Kidney (tissue), 22 donors: ENCODE measurements at places on chromosomes 6 and 20.

DNA sequence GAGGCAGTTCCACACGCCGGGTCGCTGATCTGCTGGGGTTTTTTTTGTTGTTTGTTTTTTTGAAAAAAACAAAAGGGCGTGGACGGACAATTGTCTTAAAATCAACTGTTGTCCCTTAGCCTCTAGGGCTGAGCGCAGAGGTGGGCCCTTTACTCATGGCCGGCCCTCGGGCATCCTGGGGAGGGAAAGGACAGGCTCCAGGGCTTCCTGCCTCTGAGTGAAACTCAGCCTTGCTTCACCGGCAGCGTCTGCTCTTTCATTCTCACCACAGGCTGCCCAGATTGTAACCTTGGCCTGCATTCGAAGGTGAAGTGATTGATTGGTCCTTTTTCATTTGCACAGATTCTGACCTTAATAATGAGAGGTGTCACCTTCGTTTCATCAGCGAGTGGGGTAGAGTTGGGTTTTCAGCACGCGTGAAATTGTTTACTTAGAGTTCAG, 797 bp downstream of the SMIM13 start:
- DNase-seq, result peak; percentile 52

GRCh38 chr20:35583636-35584560, 31.7 kb upstream of the SPAG4 start:
- no peak for DNase-seq

DNA sequence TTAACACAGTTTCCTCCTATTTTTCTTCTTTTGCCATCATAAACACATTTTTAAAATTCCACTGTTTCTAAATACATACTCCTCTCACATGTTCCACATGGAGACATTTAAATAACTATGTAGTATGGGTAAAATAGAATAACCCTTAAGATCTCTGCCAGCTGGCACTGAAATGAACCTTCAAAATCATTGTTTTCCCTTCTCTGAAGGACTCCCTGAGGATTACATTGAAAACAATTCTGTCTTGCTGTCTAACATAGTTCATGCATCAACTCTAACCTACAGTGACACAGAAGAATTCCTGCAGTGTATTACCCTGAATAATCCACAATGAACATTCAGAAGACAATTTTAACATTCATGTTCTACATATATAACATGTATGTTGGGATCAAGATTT, 1361.8 kb upstream of the CITED2 start:
- no peak for DNase-seq

DNA sequence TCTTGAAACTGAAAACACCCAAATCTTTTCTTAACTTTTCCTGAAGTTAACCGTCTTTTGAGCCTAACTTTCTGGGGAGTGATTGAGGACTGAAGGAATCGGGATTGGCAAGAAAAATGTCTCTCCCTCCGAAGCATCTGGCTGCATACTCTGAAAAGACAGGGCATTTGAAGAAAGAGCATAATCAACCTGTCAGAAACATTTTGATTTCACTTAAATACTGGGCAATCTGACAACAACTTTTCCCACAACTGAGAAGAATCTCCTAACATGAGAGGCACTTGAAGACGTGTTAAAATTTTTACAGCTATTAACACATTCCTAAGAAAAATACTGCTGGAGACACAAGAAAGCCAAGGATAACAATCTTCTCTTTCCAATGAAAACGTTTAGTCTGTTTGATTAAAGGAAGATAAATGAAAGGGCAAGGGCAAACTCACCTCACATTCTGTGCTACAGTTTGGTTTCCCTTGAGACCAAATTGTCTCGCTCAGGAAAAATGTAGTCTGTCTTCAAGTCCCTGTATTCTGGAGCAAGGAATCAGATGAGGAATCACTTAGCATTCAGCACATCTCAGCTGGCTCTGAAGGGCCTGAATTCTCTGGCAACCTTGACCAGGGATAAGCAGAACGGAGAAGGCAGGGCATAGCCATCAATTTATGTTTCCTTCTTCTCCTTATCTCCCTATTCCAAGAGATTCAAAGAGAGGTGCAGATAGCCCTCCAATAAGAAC, 76.1 kb downstream of the TBX18 start:
- DNase-seq, result peak; percentile 9

DNA sequence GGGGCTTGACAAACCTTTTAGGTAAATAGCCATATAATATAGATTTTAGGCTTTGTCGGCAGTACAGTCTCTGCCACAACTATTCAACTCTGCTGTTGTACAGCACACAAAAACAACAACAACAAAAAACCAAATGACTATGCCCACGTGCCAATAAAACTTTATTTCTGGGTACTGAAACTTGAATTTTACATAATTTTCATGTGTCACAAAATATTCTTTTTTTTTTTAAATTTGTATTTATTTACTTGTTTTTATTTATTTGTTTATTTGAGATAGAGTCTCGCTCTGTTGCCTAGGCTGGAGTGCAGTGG, 34.8 kb upstream of the B4GALT5 start:
- DNase-seq, result no peak

DNA sequence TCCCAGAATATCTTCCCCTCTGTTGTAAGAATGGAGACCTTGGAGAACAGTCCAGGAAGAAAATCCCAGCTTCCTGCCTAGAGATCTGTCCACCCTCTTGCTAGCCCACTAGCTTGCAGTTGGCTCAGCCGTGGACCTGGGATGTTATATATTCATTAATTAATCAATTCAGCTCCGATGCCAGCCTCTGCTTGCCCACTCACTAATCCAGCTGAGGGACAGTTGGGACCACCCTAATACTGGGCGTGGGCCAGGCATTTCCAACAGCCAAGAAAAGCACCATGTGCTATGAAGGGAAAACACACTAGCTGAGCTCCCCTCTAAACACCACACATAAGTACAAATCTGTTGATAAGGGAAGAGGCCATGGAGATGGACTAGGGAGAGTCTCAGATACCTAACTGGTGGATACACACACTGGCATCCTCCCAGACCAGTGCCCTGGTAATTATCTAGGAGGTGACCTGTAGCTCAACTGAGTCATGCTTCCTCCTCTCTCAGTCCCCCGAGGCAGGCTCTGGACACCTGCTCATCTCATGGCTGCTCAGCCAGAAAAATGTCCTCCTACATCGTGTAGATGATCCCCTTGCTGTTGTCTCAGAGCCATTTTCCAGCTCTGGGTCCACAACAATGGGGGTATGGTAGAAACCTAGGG, 78.9 kb downstream of the ANKRD60 start:
- DNase-seq, result peak; percentile 8

- DNase-seq, result no peak
Observed at GRCh38 chr6:46850792-46851191, 57.6 kb downstream of the MEP1A start.

DNA sequence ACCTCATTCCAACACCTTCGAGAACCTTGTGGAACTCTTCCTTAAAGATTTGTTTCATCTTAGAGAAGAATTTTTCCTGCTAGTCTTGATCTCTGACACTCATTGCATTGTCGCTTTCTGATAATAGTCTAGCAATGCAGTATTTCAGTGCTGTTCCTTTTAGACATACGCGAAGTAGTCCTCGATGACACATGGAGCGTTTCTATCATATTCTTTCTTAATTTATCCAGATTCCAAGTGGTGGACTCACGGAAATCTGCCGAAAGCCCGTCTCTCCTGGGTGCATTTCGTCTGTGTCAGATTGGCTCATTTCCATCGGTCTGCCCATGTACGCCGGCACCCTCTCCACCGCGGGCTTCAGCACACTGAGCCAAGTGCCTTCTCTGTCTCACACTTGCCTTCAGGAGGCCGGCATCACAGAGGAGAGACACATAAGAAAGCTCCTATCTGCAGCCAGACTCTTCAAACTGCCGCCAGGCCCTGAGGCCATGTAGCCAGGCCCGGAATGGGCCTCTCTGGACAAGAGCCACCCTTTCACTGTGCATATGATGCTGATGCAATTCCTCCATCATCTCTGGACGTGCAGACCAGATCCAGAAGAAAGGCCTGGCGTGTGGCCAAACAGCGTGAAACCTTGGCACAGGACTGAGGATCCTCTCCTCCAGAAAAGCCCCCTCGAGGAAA, 198.6 kb upstream of the UST start:
- DNase-seq, result no peak

DNA sequence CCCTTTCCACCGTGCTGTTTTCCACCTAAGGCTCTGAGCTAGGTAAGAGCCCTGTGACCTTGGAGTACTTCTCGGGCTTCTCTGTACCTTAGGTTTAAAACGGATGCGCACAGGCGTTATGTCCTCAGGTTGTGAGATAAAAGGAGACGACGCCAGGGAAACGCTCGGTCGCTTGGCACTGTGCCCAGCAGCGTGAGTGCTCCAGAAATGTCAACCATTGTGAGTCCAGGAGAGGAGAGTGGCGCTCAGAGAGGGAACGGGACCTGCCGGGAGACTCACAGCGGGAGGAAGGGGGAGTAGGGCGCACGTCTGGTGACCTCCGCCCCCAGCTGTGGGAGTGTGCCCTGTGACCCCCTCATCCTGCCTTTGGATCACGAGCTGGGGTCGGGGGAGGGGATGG, 33.8 kb upstream of the SCRT2 start:
- peak; percentile 32 for DNase-seq

DNA sequence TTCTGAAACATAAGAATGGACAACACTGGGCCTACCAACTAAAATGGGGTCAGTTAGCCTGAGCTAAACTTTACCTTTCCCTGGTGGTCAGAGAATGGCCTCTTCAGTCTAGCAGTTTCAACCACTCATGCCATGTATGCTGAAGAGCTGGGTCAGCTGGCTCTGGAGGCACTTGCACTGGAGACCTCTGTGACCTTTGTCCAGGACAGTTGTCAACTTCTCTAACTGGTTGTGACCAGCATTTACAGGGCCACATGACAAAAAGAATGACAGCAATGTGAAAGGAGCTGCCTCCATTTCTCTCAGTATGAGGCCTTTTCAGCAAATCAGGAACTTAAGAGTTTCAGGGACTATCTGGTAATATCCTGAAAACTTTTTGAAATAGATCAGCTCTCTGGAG, 59.9 kb upstream of the TMEM30A start:
- DNase-seq, result no peak

DNA sequence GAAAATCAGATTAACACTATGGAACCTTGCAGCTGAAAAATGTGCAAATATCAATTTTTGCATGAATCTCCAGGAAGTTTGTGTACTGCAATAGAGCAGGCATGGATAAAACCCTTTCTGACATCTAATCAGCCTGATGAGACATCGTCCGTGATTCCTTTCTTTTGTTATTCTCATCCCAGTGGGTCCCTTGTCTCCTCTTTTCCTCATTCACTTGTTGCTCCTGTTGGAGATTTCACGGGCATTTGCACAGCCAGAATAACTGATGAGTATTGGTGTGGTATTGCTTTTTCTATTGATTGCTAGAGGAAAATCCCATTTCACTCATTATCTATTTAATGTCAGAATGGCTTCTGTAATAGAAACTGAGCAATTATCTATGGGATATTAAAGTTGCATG, 39.9 kb downstream of the SCGN start:
- DNase-seq, result no peak

GRCh38 chr20:11162026-11162775, 488.4 kb upstream of the JAG1 start:
- no peak for DNase-seq

- DNase-seq, result no peak
Observed at GRCh38 chr20:2032168-2032567, 38.3 kb upstream of the PDYN start.

DNA sequence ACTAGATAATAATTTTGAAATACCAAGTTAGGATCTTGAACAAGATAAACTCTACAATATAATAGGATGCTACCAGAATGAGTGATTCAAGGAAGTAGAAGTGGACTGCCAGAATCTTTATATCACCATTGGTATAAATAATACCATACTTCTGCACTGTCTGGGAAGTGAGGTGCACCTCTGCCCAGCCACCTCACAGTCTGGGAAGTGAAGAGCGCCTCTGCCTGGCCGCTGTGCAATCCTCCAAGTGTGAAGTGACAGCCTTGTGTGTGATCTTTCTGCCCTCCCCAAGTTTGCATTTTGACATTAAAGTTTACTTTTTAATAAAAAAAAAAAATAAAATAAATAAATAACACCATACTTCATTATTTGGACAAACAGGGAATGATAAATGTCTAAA, 18.8 kb downstream of the LATS1 start:
- DNase-seq, result no peak

DNA sequence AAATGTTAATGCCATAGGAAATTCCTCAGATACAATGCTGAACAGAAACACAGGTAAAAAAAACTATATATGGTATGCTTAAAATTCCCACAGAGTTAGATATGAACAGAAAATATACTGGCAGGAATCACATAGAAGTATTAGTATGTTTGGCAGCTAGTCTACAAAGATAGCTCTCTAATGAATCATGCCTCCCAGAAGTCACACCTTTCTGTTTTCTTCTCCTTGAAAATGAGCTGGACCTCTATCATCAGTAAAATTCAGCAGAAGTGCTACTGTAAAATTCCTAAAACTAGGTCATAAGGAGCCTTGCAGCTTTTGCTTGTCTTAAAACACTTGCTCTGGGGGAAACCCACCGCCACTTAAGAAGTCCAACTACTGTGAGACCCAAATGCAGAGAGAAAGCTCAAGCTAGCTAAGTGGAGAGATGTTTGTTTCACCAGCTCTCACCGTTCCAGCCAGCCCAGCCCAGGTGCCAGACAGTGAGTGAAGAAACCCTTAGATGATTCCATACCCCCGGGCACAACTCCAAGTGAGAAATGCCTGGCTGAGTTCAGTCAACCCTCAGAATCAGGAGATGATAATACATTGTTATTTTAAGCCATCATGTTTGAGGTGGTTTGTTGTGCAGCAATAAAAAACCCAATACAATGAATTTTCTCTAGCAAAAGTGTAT, 43.0 kb downstream of the TSPYL4 start:
- no peak for DNase-seq

GRCh38 chr6:110548110-110548847, 71.9 kb upstream of the SLC22A16 start:
- no peak for DNase-seq

GRCh38 chr20:62134735-62135231, 8.4 kb downstream of the PSMA7 start:
- no peak for DNase-seq

GRCh38 chr6:35213824-35214756, at the start of gene SCUBE3:
TSS of gene SCUBE3 (plus strand) at chr6:35213956. CDS start at chr6:35214419, 463 bp downstream.
- DNase-seq, result peak; percentile 83

DNA sequence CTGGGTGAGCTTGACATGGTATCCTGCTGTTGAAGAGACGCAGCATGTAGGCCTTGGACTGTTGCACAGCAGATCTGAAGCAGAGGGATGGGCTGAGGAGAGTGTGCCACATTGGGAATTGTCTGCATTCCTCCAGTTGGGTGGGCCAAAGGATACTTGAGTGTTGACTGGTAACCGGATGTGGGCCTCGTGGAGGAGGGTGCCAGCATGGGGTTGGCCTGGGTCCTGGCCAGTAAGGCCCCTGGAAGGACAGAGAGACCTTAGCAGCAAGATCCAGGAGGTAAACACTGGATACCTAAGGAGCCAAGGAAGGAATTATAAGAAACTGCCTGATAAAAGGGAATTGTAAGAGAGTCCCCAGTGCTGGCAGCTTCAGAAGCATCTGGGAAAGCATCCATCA, 76.9 kb downstream of the FIG4 start:
- DNase-seq, result no peak

GRCh38 chr20:32753731-32754130, 8.5 kb upstream of the DNMT3B start:
- no peak for DNase-seq

- DNase-seq, result no peak
Observed at GRCh38 chr6:50921968-50922367, 103.3 kb downstream of the TFAP2B start.

- no peak for DNase-seq
Observed at GRCh38 chr6:35664945-35665344, 23.8 kb downstream of the FKBP5 start.

GRCh38 chr6:22036699-22037098, 260.1 kb downstream of the PRL start:
- no peak for DNase-seq

GRCh38 chr20:10705801-10706459, 32.1 kb upstream of the JAG1 start:
- no peak for DNase-seq
